Activated CD8-positive, alpha-beta memory T cell treated with anti-CD3 and anti-CD28 coated beads for 1 hour (primary cell): ENCODE measurements at places on chromosomes 5 and 9.

DNA sequence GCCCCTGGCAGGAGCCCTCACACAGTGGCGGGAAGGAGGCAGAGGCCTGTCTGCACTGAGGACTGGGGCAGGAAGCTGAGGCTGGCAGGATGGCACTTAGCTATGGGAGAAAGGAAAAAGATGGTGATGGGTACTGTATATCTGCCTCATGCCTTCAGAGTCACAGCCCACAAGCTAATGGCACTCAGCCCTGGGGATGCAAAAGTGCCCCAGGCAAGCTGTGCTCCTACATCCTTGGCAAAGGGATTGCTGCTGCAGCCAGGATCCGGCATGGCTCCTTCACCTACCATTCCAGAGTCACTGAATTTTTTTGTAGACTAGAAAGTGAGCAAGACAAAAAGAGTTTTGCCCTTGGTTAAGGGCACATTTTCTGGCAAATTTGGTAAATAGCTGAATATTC is 8.7 kb downstream of the ACSL6 start:
- DNase-seq, result no peak

DNA sequence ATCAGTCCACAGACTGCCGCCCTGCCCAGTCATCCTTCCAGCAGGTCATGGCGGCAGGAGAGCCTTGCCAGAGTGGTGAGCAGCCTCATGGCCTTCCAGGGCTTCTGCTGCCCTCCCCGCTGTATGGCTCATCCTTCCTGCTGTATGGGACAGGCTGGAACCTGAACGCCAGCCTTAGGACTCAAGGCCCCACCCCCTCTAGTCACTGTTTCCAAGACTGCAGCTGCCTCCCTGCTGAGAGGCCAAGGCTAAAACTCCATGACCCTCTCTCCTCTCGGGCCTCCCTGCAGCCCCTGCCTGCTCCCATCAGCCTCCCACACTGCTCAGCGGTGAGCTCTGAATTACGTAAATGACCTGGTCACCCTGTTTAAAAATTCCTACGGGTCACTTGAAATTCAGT is 227.5 kb downstream of the AGTPBP1 start:
- no peak for DNase-seq

DNA sequence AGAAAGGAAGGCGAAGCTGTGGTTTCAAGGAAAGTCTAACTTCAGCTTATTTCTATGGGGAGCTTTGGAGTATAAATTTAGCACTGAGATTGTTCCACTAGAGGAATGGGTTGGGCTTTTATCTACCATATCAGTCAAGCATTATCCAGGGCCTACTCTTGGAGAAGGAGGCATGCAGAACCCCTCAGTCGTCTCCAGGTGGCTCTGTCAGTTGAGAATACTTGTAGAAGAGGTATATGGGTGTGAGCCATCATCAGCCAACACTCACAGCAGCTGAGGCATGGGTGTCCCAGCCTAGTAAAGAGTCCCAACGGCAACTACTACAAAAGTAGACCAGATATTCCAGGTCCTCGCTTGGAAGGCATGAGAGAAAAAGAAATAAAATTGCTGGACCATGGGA is 548.5 kb upstream of the GRAMD2B start:
- DNase-seq, result no peak

GRCh38 chr5:56829137-56829908 is 14.0 kb downstream of the MAP3K1 start:
- DNase-seq, result no peak

DNA sequence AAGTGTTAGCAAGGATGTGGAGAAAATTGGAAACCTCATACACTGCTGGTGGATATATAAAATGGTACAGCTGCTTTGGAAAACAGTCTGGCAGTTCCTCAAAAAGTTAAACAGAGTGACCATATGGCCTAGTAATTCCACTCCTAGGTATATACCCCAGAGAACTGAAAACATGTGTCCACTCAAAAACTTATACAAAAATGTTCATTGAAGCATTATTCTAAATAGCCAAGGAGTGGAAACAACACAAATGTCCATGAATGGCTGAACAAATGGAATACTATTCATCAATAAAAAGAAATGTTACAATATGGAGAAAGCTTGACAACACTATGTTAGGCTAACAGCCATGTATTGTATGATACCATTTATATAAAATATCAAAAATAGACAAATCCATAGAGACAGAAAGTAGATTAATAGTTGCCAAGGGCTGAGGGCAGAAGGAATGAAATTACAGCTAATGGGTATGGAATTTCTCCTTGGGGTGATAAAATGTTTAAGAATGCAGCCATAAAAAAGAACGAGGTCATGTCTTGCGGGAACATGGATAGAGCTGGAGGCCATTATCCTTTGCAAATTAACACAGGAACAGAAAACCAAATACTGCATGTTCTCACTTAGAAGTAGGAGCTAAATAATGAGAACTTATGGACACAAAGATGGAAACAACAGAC is 33.6 kb upstream of the FBP1 start:
- no peak for DNase-seq

DNA sequence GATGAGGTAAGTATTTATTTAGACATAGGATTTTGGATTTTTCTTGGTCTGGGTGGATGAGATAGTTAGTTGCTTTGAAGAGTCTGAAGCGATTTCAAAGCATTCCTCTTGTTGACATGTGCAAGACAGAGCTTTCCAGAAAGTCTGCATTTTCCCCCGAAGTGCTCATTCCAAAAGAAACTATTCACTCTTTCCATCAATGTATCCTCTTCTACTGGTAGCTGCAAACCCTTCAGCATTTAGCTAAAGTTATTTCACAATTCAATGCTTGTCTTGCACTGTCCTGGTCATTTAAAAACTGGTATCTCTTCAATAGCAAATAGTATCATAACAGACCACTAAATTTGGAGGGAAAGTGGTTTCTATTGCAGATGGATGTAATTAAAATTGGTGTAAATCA is 13.0 kb downstream of the NREP start:
- no peak for DNase-seq

- no peak for DNase-seq
Measured at GRCh38 chr9:110938242-110938641, 100.0 kb downstream of the LPAR1 start.

DNA sequence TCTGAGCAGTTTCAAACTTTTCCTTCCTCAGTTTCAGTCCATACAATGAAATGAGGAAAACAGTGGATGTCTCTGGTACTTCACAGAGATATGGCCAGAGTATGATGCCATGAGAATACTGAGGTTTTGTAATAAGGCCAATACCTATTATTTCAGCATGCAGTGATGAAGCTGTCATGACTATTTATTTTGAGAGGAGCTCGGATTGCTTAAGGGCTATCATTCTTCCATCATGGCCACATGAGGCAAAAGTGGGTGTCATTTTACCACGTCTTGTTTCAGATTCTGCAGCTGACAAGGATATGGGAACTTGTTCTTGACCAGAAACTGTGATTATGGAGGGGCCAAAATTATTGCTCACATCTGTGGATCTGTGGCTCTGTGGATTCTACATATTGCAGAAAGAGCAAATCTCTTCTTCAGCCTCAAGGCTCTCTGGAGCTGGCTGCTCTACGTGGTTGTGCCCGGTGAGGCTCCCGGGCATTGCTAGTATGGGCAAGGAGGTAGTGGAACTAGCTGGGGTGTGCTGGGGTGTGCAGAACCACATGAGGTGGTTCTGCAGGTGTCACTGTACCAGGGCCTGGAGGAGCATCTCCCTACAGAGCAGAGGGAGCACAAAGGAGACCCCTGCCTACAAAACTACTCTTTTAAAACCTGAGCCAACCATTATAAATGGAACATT is 180.3 kb downstream of the SEMA6A start:
- no peak for DNase-seq

- DNase-seq, result no peak
Measured at GRCh38 chr9:89955144-89955543, 350.3 kb downstream of the GADD45G start.

DNA sequence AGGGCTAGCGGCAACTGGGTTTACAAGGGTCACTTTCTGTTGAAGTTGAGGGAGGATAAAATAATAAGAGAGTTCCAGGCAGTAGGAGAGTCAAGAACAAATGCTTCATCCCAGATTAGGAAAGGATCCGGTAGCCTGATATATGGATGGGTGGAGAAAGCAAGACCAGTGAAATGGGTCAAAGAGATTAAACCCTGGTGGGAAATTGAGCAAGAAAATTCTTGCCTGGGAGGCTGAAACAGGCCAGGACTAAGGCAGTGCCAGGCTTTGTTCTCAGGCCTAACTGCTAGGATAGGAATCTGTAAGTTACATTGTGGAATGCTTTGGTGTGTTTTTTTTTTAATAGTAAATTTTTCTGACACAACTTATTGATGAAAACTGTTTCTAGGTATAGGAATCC is 257.4 kb upstream of the RFX3 start:
- DNase-seq, result no peak

DNA sequence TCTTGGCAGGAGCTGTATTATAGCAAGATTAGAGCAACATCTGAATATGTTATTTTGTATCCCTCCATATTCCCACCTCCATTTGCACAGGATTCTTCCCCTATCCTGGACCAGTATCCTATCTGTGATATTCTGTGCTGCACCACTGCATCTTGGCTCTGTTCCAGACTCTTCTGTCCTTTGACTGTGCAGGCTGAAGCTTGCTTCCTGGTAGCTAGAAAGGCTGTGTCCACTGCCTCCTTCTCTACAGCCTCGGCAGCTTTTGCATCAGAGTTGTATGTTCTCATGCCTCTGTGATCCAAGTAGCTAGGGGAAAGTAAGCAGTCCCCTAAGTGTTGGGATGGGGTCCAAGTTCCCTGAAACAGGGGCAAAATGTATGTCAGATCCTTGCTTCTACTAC is 104.1 kb downstream of the GAS1 start:
- no peak for DNase-seq

- no peak for DNase-seq
Measured at GRCh38 chr5:50749873-50750272, 83.4 kb downstream of the PARP8 start.

DNA sequence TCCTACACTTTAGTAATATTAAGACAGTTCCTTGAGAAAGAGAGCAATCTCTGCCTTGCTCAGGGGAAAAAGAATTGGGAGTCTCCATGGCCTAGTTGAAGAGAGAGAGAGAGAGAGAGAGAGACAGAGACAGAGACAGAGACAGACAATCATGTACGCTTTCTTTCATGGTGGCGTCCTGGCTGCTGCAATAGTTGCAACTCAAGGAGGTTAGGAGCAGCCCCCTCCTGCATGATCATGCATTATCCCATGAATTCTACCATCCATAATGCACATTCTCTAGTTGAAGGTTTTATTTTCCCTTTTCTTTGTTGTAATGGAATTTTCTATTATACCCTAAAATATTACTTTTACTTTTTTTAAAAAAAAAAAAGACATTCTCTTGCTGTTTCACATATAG is 50.7 kb downstream of the PPP2R2B start:
- no peak for DNase-seq

DNA sequence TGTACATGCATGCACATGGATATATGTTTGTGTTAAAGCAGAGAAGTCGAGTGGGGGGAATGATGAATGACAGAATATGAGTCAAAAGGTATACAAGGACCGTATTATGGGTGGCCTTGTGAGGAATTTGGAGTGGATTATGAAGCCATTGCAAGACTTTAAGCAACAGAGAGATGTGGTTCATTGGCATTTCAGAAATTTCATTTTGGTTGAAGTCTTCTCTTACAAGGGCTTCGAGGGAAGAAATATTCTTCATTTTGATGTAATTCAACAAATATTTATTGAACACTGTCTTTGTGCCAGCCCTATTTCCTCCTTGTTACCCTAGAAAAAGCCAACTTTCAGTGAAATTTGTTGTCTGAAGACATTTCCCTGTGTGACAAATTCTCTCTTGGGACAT is 83.9 kb upstream of the SLCO6A1 start:
- DNase-seq, result no peak

GRCh38 chr9:33320568-33321261 is 30.4 kb downstream of the NFX1 start:
- no peak for DNase-seq

GRCh38 chr9:93967020-93967803 is 12.1 kb upstream of the BARX1 start:
- no peak for DNase-seq

- DNase-seq, result no peak
Measured at GRCh38 chr5:35741126-35741716, 115.5 kb upstream of the IL7R start.

GRCh38 chr5:103904651-103905050 is 342.1 kb upstream of the NUDT12 start:
- DNase-seq, result no peak

- no peak for DNase-seq
Measured at GRCh38 chr9:12684974-12685373, 8.2 kb upstream of the TYRP1 start.

DNA sequence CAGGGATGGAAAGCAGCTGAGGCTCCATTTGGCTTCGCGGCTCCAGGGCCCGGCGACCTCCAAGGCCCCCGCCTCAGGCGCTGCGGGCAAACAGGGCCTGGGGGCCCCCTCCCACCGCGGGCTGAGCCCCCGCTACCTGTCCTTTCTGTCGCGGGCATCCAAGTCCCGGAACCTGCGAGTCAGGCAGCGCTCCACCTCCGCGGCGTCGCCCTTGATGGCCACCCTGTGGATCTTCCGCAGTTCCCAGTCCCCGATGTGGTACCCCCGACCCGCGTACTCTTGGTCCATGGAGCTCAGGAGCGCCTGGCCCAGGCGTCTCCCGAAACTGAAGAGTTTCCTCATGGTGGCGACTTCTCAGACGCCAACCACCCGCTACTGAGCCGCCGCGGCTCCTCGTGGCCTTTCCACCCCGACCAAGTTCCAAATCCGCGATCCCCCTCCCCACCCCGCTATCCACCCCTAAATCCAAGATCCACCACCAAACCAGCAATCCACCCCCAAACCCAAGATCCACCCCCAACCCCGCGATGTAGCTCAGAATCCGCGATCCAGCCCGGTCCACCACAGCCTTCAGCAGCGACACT is 86.5 kb upstream of the CCDC180 start:
- DNase-seq, result no peak

GRCh38 chr5:3026099-3026498 is 274.6 kb upstream of the IRX2 start:
- DNase-seq, result no peak

- DNase-seq, result no peak
Measured at GRCh38 chr5:36820900-36821299, 55.7 kb upstream of the NIPBL start.

GRCh38 chr5:139462586-139463276 is at the start of gene ECSCR:
TSS of gene ECSCR (minus strand) at chr5:139462743. CDS start at chr5:139462670, 73 bp downstream.
- no peak for DNase-seq

- no peak for DNase-seq
Measured at GRCh38 chr5:141877356-141878185, 639 bp downstream of the PCDH1 start.

DNA sequence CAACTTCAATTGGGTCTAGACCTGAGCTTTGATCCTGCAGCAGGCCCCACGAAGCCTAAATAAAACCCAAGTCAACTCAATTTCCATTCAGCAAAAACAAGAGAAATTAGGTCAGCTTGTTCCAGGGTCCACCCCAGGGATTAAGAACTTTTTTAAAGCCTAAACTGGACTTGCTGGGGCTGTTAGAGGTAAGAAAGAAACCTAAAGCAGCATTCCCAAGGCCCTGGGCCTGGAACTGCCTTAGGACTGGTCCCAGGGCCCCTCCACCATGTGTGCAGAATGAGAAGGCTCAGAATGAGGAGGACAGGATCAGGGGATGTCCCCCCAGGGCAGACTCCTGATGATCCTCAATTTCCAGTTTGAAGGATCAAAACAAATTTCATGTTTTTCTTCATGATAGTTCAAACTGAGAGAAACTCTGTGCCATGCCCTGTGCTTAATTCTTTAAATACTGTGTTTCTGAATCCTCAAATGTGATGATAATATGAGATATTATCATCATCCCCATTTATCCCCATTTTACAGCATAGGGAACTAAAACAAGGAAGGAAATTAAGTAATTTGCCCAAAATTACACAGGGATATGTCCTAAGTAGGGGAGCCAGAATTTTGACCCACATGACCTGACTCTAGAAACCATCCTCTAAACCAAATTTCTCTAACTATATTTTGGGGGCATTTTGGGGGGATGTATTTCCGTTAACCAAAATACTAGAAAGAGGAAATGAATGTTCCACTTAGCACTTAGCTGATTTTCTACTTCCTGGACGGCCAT is 64.5 kb downstream of the DENND1A start:
- DNase-seq, result no peak
